ENCODE measurements at places on chromosomes 4 and X.

DNA sequence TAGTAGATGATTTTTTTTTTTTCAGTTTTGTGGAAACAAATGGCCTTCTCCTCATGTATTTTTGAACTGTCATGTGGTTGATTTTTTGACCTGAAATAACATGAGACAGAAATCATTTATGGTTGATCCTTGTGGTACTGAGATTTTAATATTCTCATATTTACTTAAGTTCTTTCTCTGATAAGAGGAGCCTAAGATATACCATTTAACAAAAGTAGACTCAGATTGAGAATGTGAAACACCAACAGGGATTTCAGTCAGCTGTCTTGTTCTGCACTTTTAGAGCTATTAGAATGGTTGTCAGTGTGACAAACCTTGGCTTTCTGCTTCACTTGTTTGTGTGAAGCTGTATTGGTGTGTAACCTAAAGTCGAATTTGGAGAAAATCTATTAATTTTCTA, 575.7 kb downstream of the SPOCK3 start:
- DNase-seq: no peak

- no peak for DNase-seq
Observed at GRCh38 chr4:168071304-168071703, 21.0 kb upstream of the ANXA10 start.

GRCh38 chr4:114384629-114385028, 214.0 kb upstream of the UGT8 start:
- DNase-seq: no peak

GRCh38 chr4:151045907-151046306, 30.8 kb upstream of the LRBA start:
- DNase-seq: no peak

GRCh38 chr4:88017516-88018297, 10.3 kb downstream of the PKD2 start:
- no peak for DNase-seq

- DNase-seq: no peak
Observed at GRCh38 chrX:57121816-57122215, 468 bp upstream of the SPIN2B start.

DNA sequence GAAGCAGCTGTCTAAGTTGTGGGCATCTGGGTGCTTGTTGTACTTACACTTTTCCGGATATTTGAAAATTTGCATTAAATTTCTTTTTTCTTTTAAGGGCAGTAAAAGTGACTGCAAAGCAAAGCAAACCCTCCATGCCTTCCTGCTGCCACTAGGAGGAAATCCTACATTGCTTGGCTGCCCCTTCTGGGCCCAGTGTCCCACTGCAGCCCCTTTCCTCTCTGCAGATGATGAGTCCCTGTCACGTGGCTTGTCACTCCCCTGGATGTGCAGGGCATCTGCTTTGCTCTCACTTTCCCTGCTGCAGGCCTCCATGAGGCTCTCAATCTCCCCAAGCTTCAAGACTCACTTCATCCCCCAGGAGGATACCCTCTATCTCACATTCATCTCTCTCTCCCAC, 12.7 kb downstream of the TSR2 start:
- no peak for DNase-seq

DNA sequence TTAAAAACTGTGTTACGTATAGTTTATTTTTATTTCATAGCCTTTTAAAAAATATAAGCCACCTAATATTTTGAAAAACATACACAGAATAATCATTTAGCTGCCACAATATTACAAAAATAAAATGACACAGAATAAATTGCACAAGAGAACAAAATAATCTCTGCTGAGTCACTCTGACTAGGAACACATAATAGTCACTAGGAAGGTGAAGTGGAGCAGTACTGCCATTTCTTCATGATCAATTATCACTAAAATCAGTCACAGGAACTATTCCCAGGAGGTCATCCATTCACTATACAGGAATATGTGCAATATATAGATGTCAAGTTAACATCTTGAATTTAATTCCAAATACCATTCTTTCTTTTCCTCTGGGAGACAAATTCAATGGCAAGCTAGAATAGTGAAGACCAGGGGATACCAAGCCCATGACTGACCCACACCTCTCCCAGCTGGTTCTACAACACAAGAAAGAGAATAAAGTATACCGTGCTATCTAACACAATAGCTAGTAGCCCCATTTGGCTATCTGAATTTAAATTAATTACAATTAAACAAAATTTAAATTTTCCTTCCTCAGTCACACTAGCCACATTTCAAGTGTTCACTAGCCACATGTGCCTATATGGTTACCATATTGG, 5.9 kb downstream of the SMIM43 start:
- no peak for DNase-seq

DNA sequence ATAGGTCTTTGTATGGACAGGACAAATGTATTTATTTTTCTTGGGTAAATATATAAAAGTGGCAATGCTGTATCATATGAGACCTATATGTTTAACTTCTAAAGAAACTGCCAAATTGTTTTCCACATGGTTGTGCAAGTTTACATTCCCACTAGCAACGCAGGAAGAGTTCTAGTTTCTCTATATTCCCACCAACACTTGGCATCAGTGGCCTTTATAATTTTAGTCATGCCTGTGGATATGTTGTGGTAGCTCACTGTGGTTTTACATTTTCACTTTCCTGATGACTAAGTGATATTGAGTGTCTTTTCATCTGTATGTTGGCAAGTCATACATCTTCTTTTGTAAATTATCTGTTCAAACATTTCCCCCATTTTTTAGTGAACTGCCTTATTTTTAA, 126.0 kb downstream of the EMCN start:
- DNase-seq: no peak

DNA sequence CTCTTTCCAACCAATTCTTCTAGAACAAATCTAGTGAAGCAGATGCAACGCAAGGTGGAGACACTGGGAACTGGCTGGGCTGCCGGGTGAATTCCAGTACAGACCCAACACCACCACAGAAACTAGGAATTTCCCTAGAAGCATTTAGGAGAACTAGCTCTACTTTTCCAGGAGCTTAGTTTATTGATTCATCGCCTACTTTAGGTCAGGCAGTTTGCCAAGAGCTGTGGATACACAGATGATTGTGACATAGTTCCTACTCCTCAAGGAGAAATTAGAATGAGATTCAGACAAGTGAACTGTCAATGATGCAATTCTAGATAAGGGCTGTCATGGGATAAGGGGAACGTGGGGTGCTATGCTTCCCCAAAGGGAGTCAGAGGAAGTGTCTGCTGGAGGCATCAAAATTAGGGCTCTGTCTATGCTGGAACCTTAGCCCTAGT, 350.0 kb downstream of the CAMK2D start:
- no peak for DNase-seq

GRCh38 chrX:124338733-124339514, 6.5 kb downstream of the TEX13D start:
- no peak for DNase-seq

DNA sequence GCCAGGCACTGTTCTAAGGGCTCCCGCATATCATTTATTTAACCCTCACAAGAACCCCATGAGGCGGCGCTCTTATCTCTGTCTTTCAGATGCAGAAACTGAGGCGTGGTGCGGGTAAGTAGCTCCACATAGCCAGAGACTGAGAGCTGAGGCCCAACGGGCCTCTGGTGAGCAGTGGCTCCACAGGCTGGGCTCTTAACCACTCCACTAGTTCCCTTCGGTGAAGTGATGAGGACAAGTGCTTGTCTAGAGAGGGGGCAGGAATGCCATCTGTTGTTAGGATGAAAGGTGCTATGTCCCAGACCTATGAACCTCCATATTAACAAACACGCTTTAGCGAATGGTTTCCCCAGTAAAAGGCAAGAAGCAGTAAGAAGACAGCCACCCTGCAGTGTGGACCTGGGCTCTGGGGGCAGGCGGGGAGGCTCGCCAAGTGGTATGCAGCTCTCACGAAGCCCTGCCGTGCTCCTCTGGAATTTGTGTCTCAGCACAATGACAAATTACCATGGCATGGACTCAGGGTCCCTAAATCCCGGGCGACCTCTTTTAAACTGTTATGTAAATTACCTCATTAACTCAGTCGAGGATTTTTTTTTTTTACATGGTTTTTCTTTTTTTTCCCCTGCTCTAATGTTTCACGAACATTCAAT, 20.9 kb upstream of the S100G start:
- no peak for DNase-seq

DNA sequence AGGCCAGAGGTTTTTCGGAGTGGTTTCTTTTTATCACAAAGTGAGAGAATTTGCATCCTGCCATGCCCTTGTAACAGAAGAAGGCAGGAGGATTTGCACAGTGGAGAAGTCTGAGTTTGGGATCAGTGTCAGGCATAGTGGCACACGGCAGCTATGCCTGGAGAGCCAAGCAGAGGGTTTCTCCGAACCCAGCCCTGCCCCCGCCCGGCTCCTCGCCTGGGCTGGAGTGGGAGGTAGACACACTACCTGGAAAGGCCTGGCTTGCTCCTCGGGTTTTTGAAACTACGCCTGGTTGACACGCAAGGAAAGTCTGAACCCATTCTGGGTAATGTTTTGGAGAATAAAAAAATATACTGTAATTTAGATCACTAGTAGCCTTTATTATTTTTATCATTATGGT, 1653.6 kb upstream of the TENM3 start:
- no peak for DNase-seq

DNA sequence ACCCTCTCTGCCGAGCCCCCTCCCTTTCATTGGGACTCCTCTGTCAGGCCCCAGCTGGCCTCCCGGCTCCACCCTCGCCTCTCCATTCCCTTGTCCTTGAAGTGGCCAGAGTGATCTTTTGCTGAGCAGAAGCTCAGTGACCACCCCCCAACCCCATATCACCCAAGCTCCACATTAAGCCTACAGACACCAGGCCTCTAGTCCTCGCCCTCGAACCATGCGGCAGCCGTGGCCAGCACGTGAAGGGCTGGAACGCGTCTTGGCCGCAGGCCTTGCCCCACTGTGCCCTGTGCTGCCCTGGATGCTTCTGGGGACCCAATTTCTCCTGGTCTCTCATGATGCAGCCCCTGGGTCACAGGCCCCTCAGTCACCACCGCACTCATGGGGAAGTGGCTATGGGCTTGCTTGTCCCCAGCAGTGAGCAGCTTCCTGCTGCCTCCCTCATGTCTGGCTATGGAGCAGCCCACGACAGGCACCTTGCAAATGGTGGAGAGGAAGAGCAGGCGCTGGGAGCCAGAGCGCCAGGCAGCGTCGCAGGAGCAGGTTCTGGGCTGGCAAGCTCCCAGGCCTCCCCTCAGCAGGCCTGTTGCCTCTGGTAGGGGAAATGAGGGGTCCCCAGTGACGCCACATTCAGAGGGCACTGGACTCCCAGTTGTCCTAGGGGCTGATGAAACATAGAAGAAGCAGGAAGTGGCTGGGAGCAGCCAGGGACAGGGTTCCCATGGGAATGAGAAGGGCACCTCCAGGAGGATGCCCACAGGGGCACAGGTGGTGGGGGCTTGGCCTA, 757 bp upstream of the SRPK3 start:
- DNase-seq: no peak

- DNase-seq: no peak
Observed at GRCh38 chr4:80694171-80694570, 336.3 kb upstream of the BMP3 start.

GRCh38 chr4:20432088-20432487, 180.4 kb downstream of the SLIT2 start:
- no peak for DNase-seq

DNA sequence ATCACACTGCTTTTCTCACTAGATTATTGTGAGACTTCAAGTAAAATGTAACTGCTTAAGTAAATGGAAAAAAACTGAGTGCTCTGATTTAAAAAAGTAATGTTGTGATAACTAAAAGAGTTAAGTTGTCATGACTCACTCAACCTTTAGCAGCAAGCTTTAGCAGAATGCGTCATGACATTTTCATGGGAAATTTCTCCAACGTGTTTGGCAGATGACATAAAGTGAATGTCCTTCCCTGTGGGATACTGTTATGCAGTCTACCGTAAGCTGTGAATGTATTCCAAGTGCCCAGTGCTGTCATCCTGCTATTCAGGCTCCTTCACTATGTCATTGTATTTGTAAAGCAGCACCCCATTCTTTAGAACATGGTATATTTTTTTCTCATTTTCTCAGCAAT, 136.2 kb downstream of the CPXCR1 start:
- no peak for DNase-seq

- DNase-seq: no peak
Observed at GRCh38 chr4:44646151-44646550, 5.3 kb downstream of the YIPF7 start.

- DNase-seq: no peak
Observed at GRCh38 chr4:69058410-69059059, 37.7 kb upstream of the UGT2B7 start.

- no peak for DNase-seq
Observed at GRCh38 chrX:65667157-65667502, 324 bp upstream of the MSN start.

GRCh38 chr4:108877821-108878220, 115.0 kb upstream of the ETNPPL start:
- DNase-seq: no peak

- no peak for DNase-seq
Observed at GRCh38 chr4:25879587-25879986, 16.8 kb upstream of the SEL1L3 start.

DNA sequence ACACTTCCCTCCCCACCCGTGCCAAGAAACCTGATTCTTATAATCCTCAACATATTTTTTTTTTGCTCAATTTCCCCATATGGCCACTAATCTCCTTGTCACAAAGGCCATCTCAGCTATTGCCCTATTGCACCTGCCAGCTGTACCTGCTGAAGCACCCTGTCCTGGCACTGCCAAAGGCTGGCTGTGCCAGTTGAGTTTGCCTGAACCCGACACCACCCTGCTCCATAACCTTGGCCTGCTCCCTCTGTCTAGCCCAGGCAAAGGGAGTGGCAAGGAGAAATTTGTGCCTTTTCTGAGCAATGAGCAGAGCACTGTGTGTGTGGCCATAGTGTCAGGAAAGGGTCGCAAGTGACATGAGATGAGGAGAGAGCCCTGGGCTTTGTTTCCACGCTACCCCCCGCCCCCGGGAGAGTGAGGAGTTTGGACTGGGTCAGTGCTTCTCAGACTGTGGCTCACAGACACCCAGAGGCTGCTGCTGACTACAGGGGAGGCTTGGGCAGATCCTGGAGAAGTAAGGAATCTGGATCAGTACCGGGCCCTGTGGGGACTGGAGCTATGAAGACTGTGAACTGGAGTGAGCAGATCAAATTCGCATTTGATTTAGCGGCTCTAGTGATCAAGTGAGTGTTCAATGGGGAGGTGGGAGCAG, 42.2 kb upstream of the HMGB3 start:
- no peak for DNase-seq

- DNase-seq: no peak
Observed at GRCh38 chr4:73421708-73422457, 14.1 kb upstream of the AFP start.

GRCh38 chr4:10684631-10685030, at the start of gene CLNK:
TSS of gene CLNK (minus strand) at chr4:10684768. CDS start at chr4:10667869, 16,899 bp downstream.
- DNase-seq: no peak

- DNase-seq: no peak
Observed at GRCh38 chrX:3527166-3527565, 180.7 kb upstream of the MXRA5 start.

DNA sequence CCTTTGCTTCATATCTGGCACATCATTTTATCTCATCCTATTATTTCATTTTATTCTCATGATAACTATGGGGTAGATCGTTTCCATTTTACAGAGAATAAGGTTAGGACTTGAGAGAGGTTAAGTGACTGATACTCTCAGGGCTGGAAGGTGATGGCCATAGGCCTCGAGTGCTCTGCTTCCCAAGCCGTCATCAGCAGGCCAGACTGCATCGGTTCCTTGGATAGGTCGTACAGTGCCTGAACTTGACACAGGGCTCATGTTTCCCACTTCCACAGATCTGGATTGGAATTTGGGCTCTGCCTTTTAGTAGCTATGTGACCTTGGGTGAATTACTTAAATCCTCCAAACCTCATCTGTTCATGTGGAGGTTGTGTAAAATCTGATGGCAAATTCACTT, 81.4 kb downstream of the TMEM131L start:
- no peak for DNase-seq

GRCh38 chr4:55393461-55394320, 2.1 kb upstream of the TMEM165 start:
- DNase-seq: no peak

Measured in activated CD8-positive, alpha-beta memory T cell treated with anti-CD3 and anti-CD28 coated beads for 1 hour (primary cell).